ENCODE measurements at places on chromosomes 12 and 14.

- peak; percentile 91 for DNase-seq
Measured at GRCh38 chr12:116434155-116435011, 124.8 kb upstream of the MAP1LC3B2 start.

DNA sequence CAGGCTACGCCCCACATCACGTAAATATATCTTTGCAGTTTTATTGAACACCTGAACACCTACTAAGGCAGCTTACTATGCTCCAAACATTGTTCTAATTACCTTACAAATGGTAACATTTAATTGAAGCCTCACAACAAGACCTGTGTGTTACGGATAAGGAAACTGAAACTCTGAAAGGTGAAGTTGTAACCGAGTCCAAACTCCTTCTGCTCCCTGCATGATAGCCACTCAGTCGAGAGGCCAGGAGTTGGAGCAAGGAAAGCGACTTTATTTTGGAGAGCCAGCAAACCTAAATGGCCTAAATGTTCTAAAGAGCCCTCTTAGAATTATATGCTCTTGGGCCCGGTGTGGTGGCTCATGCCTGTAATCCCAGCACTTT lies 12.6 kb upstream of the TRPV4 start:
- DNase-seq: no peak

GRCh38 chr14:22476005-22476751 lies 112.8 kb downstream of the DAD1 start:
- no peak for DNase-seq

- DNase-seq: no peak
Measured at GRCh38 chr14:57704763-57705162, 161.1 kb downstream of the SLC35F4 start.

DNA sequence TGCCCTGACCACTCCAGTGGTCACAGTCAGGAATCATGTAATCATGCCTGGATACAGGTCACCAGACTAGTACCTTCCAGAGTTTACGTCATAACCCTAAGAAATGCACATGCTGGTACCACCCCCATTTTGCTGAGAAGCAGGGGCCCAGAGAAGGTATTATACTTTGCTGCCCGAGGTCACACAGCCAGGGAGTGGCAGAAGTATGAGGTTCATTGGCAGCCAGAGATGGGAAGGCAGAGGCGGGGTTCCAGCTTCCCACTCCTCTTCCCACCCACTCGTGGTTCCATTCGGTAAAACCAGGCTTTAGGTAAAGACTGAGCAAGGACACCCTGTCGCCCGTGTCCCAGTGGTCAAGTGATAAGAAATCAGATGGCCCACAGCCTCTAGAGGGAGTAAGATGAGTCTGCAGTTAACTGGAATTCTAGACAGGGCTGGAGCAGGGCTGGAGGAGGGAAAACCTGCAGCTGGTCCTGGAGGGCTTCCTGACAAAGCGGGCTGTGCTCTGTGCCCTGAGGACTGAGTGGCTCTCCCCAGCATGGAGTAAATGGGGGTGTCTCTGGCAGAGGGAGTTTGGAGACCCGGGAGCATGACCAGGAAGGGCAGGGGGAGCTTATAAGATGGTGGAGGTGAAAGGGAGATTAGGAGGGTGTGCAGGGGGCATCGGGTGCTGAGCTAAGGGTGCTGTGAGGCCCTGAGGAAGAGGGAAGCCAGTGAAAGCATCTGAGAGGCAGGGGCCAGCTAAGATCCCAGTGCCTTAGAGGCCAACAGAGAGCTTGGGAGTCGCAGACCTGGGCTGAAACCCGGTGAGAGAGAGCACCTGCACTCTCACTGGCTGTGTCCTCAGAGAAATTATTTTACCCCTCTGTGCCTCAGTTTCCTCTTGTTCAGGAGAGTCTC lies 5.7 kb downstream of the FAM222A start:
- DNase-seq: peak; percentile 58

DNA sequence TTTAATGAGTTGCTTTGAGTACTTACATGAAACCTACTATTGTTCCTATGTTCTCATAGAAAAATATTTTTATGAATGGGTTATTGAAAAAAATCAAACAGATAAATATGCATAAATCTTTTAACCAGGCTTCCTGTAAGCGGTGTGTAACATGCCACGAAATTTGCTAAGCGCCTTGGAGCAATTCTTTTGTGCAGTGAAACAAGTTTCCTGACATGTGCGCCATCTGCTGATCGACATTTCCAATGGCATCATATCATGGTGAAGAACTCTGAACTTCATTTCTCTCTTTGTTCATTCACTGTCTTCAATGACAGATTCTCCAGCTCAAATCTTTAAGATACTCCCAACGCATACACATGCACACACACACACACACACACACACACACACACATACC lies 145.6 kb upstream of the NAV3 start:
- peak; percentile 16 for DNase-seq

DNA sequence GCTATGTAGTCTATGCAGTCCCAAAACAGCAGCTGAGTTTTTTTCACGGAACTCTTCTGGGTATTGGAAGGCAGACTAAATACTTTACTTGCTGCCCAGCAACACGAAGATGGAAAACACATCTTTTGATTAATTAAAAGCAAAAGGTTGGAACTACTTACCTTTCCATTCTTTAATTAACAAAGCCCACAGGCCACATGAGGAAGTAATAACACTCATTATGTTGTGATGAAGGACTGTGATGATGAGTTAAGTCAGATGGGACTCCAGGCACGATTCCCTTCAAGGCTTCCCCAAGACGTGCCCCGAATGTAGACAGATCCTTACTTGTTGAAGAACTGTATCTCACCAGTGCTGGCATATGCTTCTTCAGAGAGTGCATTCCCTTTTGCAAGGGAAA lies 129.0 kb downstream of the WIF1 start:
- no peak for DNase-seq
